Hematopoietic multipotent progenitor cell treated with erythropoietin and hydrocortisone succinate and interleukin-3 and kit ligand, for 6 days (in vitro differentiated cells): ENCODE measurements at places on chromosomes 12 and 14.

DNA sequence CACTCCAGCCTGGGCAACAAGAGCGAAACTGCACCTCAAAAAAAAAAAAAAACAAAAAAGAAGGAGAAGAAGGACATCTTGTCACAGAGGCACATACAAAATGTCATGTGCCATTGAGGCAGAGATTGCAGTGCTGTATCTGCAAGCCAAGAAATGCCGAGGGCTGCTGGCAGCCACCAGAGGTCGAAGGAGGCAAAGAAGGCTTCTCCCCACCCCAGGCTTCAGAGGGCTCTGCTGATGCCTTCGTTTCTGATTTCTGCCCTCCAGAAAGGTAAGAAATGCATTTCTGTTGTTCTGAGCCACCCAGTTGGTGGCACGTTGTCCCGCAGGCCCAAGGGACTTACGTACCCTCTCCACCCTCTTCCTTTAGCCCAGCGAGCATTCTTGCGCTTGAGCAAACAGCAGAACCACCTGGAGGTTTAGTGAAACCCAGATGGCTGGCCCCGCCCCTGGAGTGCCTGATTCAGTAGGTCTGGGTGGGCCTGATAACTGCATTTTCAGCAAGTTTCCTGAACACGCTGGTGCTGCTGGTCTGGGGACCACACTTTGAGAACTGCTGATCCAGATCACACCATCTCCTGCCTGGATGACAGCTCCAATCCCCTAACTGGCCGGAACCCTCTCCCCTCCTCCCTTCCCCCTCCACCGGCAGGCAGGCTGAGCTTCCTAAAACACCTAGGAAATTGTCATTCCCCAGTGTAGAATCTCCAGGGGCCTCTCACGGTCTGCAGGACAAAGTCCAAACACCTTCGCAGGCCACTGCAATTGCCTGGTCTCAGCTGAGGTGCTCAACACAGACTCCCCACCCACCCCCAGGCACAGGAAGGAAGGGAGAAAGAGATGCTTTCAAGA is 21.1 kb upstream of the SCARB1 start:
- DNase-seq, result peak; percentile 94

- no peak for DNase-seq
These were observed 535.3 kb downstream of the GALC start for GRCh38 chr14:87457720-87458119.

GRCh38 chr12:122023339-122024131 is 1.9 kb downstream of the BCL7A start:
- DNase-seq, result peak; percentile 54

- DNase-seq, result no peak
These were observed 221.5 kb upstream of the NUDT4 start for GRCh38 chr12:93156086-93156716.

GRCh38 chr14:37194698-37195097 is 3.0 kb upstream of the MIPOL1 start:
- no peak for DNase-seq

- no peak for DNase-seq
These were observed 36.0 kb upstream of the CLEC14A start for GRCh38 chr14:38291681-38292467.

- DNase-seq, result no peak
These were observed 327.2 kb downstream of the BTG1 start for GRCh38 chr12:91818227-91819131.

- DNase-seq, result no peak
These were observed 54.7 kb downstream of the SLC6A12 start for GRCh38 chr12:159156-159782.

DNA sequence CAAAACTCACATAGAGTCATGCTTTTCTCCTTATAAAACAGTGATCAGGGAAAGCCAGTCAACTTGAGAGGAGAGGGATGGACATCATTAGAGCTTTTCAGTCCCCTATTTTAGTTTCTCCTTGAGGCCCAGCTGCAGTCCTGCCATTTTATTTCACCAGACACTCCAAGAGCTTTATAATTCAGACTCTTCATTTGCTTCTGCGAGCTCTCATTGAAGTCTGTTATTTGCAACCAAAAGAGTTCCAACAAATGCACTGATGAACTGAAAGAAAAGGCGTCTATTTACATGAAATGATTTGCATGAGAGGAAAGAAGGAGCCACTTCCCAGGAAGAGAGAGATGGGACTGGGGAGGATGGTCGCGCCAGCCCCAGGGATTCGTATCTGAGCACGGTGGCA is 86.8 kb downstream of the NDUFA12 start:
- no peak for DNase-seq
